ENCODE measurements at places on chromosomes 6 and 20.
A peak's percentile ranks its signal among the peaks of the same experiment; 100 is the strongest.

- no peak for DNase-seq
Measured at GRCh38 chr6:17390276-17390675, 3.1 kb upstream of the CAP2 start.

GRCh38 chr20:14712302-14712739 lies 374.9 kb upstream of the FLRT3 start:
- DNase-seq: no peak

- DNase-seq: peak; percentile 46
Measured at GRCh38 chr6:35552285-35552917, 39.7 kb upstream of the TULP1 start.

DNA sequence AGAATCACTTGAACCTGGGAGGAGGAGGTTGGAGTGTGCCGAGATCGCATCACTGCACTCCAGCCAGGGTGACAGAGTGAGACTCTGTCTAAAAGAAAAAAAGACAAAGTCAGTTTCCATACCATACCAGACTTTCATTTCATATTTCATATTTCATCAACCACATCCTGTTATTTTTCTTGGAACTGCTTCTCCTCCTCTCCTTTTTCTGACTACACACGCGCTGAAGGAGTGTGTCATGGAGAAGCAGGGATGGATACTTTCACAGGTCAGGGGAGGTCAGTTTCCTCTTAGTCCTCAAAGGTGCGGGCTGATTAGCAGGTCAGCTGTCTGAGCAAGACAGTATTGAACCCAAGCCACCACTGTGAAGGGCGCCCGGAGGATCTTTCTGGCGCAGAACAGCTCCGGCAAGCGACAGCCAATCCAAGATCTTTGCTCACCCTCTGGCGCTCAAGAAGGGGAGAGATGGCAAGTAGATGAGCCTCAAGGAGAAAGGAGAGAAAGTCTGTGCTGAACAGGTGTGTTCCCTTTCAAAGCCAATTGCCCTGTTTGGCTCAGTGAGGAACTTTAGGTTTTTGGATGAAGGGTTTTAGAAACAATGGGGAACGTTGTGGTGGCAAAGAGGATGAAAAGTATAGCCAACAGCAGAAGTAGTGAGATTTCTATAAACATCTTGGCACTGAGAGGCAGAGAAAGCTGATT lies 18.9 kb upstream of the SYNJ2 start:
- DNase-seq: no peak

- no peak for DNase-seq
Measured at GRCh38 chr20:46270977-46271744, 37.1 kb downstream of the CDH22 start.

GRCh38 chr20:54577637-54578036 lies 102.2 kb downstream of the DOK5 start:
- no peak for DNase-seq

- no peak for DNase-seq
Measured at GRCh38 chr20:61569825-61570224, 317.8 kb downstream of the CDH4 start.

DNA sequence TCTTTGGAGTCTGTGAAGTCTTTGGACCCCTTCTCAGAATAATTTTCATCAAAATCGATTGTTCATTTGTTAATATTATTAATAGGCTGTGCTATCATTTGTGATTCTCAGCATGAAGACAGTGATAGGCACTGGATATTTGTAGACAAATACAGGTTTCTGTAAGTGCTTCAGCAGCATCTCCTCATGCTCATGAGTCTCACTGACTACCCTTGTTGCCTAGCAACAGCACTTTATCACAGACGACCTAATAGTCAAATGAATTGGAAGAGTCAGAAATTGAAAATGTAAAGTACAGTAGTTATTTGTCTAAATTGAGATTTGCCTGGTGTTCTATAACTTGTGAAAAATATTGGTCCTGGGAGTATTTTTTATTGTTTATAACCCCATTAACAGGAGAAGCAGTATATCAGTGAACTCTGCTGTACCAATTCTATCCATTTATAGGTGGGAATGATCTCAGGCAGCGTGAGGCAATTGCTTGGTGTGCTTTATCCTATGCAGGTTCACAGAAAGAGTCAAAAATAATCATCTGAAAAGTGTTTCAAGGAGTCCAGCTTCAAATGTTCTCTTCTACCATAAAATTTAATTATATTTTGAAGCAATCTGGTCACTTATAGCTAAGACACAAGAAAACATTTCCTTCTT lies 684.6 kb downstream of the RFPL4B start:
- no peak for DNase-seq

- DNase-seq: no peak
Measured at GRCh38 chr6:44029444-44030185, 97.6 kb downstream of the MRPL14 start.

DNA sequence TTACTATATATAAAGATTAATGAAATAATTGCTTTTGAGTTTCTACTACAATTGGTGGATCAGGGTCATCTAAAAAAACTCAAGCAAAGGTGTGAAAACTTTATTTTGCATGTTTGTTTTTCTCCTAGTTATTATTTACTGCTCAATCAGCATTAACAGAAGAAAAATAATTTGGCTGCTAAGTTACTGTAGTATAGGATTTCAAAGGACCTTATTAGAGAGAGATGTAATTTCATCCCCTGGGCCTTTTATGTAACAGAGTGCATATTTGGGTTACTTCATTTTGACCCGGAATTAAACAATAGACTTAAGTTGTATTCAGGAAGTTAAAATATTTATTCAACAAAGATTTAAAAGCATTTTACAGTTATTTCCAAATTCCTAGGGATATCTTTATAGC lies 49.8 kb downstream of the EYA4 start:
- no peak for DNase-seq

DNA sequence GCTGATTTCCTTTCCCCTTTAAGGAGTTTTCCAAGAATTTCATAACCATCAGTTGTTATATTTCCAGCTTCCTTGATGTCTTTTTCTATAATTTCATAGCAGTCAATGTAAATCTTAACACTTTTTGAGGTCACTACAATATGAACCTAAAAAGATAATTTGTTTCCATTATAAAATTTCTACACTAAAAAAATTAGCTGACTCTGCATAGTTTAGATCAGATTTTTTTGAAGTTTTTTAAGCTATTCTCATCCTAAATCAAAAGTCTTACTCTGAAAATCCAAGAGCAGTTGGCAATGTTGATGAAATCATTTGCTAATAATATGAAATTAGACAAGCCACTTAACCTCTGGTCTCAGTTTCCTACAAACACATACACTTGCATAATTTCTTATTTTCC lies 96.8 kb downstream of the COL12A1 start:
- DNase-seq: no peak

DNA sequence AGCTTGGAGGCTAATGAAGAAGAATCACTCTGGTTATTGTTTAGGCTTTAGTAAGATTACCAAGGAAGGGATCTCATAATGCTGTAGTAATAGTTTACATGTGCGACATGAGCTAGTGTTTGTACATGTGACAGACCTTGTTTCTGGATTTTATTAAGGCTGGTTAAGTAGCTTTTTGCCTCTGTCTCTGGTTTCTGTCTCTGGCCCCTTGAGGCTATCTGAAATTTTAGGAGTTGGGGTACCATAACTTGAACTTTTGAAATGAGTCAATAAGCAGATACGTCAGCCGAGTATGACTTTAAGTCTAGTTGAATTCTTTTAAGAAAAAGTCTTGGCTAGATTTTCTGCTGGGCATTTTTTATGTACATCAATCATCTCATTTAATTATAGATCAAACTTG lies 9.5 kb downstream of the CBFA2T2 start:
- no peak for DNase-seq

GRCh38 chr6:139887275-139887674 lies 512.8 kb upstream of the CITED2 start:
- no peak for DNase-seq

DNA sequence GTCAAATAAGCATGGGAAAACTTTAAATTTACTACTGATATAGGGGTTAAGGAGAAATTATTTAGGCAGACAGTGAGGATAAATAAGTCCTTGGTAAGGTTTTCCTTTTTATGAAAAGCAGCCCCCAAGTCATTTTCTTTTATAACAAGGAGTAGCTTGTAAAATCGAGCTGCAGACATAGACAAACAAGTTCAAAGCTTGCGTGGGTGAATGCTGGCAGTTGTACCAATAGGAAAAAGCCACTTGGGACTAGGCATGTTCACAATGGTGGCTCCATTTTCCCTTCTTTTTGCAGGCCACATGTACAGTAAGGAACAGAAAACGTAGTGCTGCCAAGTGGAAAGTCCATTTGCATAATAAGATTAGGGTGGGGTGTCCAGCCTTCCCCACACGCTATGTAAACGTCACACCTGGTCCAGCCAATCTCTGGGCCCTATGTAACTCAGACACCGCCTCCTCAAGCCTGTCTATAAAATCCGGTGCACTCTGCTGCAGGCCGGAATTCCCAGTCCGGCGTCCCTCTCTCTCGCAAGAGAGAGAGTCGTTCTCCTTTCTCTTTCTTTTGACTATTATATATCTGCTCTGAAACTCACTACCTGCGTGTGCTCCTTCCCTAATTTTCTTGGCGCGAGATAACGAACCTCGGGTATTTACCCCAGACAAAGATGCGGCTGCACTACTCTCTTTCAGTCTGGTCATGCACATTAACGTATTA lies 217.1 kb upstream of the MAN1A1 start:
- no peak for DNase-seq

DNA sequence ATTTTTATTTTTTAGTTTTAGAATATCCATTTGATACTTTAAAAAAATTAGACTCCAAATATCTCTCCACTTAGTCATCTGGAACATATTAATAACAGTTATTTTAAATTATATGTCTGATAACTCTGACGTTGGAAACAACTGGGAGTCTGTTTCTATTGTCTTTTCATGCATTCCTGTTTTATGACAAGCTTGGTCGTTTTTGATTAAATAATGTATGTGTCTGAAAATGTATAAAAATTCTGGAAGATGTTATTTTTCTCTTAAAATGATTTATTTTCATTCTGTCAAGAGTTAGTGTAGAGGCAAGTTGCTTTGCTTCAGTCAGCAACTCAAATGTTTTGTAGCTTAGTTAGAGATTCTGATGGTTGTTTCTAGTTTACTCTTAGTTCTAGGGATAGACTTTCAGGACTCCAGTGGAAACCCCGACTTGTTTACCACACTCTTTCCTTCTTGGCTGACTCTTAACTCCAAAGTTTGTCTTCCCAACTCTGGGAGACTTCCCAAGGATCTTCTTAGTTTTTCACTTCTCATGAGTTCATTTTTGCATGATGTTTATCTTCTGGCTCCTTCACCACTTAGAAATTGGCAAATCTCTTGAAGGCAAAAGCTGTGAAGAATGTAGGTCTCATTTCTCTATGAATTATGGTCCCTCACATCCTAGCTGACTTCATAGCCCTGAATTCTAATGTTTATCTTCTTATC lies 190.9 kb downstream of the LAMA2 start:
- DNase-seq: no peak

- DNase-seq: no peak
Measured at GRCh38 chr20:48908656-48909319, 12.7 kb upstream of the ARFGEF2 start.

- DNase-seq: no peak
Measured at GRCh38 chr6:6412700-6413099, 92.2 kb upstream of the F13A1 start.

GRCh38 chr20:7866285-7866684 lies 74.0 kb downstream of the HAO1 start:
- DNase-seq: no peak

DNA sequence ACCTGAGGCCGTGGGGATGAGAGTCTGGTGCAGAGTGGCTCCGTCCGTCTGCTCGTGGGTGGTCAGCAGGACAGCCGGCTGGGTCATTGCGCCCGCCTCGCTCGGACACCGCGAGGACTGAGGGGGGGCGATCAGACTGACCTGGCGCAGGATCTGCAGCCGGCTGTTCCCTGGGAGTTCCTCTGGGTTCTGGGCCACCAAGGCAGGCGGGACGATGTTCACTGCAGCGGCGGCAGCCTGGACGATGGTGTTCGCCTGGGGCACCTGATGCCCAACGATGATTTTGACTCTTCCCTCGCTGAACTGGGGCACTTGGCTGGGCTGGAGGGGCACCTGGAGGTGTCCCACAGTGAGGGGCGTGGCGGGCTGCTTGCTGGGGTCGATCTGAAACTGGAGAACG lies 39.2 kb downstream of the ZFP64 start:
- DNase-seq: no peak

GRCh38 chr20:44742304-44743079 lies 3.2 kb upstream of the KCNK15 start:
- DNase-seq: no peak

GRCh38 chr6:34475238-34475682 lies 9.4 kb downstream of the PACSIN1 start:
- DNase-seq: no peak

- DNase-seq: no peak
Measured at GRCh38 chr6:56659721-56660380, 17.2 kb upstream of the DST start.

DNA sequence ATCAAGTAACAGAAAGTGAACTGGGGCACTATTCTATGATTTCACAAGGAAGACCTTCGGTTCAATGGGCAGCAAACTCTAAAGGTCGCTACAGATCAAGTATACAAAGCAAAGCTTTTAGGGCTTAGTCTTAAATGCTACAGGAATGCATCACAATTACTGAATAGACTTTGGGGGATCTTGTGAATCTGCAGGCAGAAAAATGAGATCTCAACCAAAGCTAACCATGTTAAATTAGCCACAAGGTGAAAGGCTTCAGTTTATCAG lies 98.0 kb upstream of the TMEM30A start:
- DNase-seq: no peak

DNA sequence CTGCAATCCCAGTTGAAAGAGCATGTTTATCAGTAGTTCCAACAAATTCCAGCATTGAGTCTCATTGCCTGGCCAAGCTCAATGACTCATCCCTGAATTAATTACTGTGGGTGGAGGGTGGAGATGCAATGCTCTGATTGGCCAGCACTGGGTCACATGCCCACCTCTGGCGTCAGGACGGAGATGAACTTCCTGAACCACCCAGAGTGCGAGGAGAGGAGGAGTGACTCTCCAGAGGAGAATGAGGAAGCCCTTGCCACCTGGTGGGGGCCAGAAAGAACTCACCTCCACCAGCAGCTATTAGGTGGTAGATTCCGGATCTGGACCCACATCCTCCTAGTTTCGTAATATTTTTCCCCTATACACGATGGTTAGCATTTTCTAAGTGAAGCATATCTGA lies 283.9 kb downstream of the TBC1D7 start:
- no peak for DNase-seq

- DNase-seq: no peak
Measured at GRCh38 chr6:167338541-167339117, 13.7 kb downstream of the TTLL2 start.

- no peak for DNase-seq
Measured at GRCh38 chr20:14878676-14879019, 541.2 kb upstream of the FLRT3 start.

DNA sequence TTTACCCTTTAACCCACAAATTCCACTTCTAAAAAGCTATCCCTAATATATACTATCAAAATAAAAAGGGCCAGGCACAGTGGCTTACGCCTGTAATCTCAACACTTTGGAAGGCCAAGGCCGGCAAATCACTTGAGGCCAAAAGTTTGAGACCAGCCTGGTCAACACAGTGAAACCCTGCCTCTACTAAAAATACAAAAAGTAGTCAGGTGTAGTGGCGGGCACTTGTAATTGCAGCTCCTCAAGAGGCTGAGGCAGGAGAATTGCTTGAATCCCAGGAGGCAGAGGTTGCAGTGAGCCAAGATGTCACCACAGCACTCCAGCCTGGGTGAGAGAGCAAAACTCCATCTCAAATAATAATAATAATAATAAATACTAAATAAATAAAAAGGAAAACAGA lies 82.5 kb downstream of the TRIM27 start:
- no peak for DNase-seq

- no peak for DNase-seq
Measured at GRCh38 chr6:52546678-52547077, 30.2 kb downstream of the TRAM2 start.

GRCh38 chr20:49216991-49217578 lies 2.1 kb upstream of the DDX27 start:
- peak; percentile 96 for DNase-seq
